Epithelial cell of proximal tubule (primary cell): ENCODE measurements at places on chromosomes 1 and 21. TPM values are rescaled to one million over a fixed set of nuclear protein-coding genes. Genes with fewer than 3 reads are reported as not detected.

Gene DNAI4
- 0.94 and 7.1 TPM in 2 replicates for total RNA-seq

Gene LCE1F
- total RNA-seq, result not detected in 2 replicates

- DNase-seq, result no peak
These were observed 18.0 kb downstream of the ATP1B1 start for GRCh38 chr1:169124459-169124858.

- no peak for DNase-seq
These were observed 250.3 kb upstream of the PROX1 start for GRCh38 chr1:213737398-213738035.

Gene KRTAP7-1
- not detected in 2 replicates for total RNA-seq

DNA sequence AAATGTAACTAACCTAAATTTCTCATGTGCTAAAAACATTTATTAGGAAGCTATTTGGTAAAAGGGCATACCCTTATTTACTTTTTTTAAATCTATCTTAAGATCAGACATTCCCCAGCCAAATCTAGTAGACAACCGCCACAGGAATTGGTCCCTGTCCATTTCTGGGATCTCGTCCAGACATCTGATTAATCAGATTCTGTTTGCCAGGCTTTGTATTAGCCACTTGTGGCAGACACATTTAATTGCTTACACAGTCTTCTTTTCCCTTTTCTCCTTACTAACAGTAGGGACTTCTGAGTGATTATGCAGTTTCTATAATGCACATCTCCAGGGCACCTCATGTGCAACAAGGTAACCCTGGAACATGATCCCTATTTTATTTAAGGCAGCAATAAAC lies 449.0 kb upstream of the RGS18 start:
- no peak for DNase-seq

Gene SMCP
- total RNA-seq, result not detected in 2 replicates

Gene ZMYND12
- 0.22 and 0.35 TPM in 2 replicates for total RNA-seq

Gene S100A8
- total RNA-seq, result not detected in 2 replicates

GRCh38 chr21:44052830-44053226 lies 40.7 kb downstream of the TRAPPC10 start:
- no peak for DNase-seq

Gene AGT
- 0.07 and 3.2 TPM in 2 replicates for total RNA-seq

GRCh38 chr1:241503444-241503843 lies 16.1 kb downstream of the FH start:
- DNase-seq, result no peak

Gene RNF2
- 12.3 and 19.1 TPM in 2 replicates for total RNA-seq

GRCh38 chr1:238624776-238625175 lies 734.1 kb upstream of the ZP4 start:
- DNase-seq, result no peak

Gene MTMR11
- 8.9 and 10.1 TPM in 2 replicates for total RNA-seq

DNA sequence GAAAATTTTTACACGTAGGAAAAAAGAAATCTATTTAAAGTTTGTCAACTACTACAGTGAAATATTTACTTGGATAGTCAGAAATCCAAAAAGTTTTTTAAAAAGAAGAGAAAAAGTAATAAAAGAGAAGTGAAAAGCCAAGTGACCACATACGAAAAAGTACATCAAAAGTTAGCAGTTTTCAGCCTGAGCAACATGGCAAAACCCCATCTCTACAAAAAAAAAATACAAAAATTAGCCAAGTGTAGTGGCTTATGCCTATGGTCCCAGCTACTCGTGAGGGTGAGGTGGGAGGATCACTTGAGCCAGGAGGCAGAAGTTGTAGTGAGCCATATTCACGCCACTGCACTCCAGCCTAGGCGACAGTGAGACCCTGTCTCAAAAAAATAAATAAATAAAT lies 5.2 kb upstream of the MR1 start:
- DNase-seq, result no peak

GRCh38 chr1:100448366-100448765 lies 89.6 kb upstream of the GPR88 start:
- no peak for DNase-seq

GRCh38 chr1:2258122-2258681 lies 30.1 kb downstream of the SKI start:
- no peak for DNase-seq

Gene PLA2G2D
- not detected in 2 replicates for total RNA-seq

Gene MROH7
- total RNA-seq, result not detected in 2 replicates

DNA sequence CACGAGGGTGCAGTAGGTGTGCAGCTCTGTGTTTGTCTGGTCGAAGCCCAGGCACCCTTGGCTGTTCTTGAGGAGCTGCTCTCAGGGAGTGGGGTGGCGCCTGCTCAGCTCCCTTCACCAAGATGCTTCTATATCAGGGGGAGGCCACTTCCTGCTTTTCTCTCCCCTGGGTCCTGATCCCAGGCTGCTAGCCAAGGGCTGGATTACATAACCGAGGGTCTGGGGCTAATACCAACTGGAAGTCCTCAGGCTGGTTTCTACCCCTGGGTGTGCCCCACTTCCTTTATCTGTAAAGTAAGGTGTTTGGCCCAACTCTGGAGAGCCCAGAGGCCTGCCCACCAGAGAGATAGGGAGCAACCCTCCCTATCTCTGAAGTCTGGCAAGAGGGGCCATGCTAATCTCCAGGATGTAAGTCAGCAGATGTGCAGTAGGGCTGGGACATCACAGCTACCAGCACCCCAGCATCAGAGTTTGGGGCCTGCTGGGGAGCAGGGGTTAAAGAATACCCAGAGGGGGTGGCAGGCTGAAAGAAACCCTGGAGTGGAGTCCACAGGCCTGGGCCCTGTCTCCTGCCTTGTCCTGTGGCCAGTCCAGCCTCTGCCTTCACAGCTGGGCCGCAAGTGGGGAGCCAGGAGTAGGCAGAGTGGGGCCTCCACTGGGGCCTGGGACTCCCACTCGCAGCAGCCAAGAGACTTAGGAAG lies 2.1 kb downstream of the SELENBP1 start:
- DNase-seq, result no peak

Gene SLAMF9
- not detected in 2 replicates for total RNA-seq

Gene NTNG1
- 25.8 and 32.0 TPM in 2 replicates for total RNA-seq

DNA sequence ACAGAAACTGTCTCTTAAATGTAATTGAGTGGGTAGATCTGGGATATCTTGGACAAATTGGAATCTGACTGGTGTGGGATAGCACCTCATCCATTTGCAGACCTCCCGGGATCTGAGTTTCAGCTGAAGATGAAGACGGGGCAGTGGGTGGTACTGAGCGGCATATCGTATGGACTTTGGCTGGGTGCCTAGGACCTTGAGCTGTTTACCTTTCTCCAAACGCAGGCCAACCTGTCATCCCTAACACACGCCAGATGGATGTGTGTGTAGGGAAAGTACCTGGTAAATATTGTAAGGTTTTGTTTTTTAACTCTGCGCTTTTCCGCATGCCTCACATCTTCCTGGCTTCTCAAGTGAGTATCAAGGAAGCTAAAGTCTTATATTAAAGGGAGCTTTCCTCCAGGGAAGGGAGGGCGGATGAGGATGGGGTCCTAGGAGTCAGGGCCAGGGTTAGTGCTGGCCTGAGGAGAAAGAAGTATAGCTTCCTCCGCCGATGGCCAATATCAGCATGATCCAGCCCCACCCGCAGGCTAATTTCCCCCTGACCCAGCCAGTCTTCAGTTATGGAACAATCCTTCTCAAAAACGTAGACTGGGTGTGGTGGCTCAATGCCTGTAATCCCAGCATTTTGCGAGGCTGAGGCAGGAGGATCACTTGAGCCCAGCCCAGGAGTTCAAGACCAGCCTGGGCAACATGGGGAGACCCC lies 26.2 kb downstream of the ATP8B2 start:
- no peak for DNase-seq

- no peak for DNase-seq
These were observed 93.6 kb upstream of the GREM2 start for GRCh38 chr1:240705579-240705978.
